ENCODE measurements at places on chromosomes 7 and 10.

- DNase-seq = no peak
These were observed 8.4 kb downstream of the AGAP3 start for GRCh38 chr7:151094675-151095074.

DNA sequence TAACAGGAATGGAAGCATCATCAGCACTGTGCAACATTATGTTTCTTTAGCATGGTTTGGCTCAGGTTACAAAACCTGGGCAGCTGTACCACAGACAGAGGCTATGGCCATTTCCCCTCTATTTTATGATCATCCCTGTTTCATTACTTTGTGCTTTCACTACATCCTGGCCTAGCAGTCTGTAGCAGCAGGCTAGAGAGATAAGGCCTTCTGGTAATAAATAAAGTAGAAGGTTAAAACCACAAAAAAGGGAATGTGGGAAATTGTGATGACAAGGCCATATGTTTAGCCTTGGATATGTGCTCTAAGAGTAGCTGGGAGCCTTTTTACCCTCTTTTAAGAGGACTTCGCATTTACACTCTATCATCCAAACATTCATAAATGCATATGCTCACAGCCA is 266.2 kb upstream of the PHF14 start:
- DNase-seq = no peak

DNA sequence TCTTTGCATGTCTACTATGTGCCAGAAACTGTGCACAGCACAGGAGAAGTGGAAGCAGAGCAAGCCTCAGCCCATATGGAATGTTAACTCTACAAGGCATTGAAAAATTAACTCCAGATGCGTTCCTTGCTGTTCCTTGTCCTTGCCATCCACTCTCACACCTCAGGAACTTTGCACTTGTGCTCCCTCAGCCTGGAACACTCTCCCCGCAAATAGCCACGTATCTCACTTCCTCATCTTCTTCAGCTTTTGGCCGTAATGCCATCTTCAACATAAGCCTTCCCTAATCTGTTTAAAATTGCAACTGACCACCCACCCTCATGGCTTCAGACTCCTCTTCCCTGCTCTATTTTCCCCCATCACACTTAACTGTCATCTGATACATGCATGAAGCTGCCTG is 83.2 kb upstream of the CAPZA2 start:
- DNase-seq = no peak

GRCh38 chr7:64613653-64614052 is 50.8 kb upstream of the ZNF680 start:
- no peak for DNase-seq

DNA sequence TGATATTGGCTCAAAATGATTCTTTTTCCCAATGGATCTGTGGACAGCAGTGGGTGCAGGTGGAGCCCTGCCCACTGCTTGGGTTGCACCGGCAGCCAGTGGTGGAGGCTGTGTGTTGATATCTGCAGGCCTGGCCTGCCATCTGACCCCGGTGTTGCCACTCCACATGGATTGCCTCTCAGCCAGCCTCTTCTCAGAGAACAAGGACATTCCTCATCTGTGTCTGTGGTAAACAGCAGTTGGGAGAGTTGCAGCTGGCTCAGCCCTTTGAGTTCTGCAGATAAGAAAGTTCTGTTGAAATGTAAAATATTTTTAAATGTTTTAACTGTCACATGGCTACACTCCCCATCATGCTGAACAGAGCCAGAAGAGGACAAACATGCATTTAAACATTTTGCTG is 374.9 kb upstream of the CELF2 start:
- DNase-seq = no peak

- no peak for DNase-seq
These were observed 593.4 kb upstream of the GHITM start for GRCh38 chr10:83545901-83546391.

- DNase-seq = no peak
These were observed 450.0 kb upstream of the FZD8 start for GRCh38 chr10:36092116-36092515.

All from stimulated activated CD8-positive, alpha-beta memory T cell treated with anti-CD3 and anti-CD28 coated beads, Interleukin-2, amount 100 ng/mL, for 48 hours (primary cell).